Cardiac fibroblast (primary cell): ENCODE measurements at places on chromosomes 7 and 10.
A peak's percentile ranks its signal among the peaks of the same experiment; 100 is the strongest.

- no peak for DNase-seq
Observed at GRCh38 chr7:142528608-142529408, 220.5 kb upstream of the PRSS1 start.

- DNase-seq, result no peak
Observed at GRCh38 chr7:151741585-151741984, 135.3 kb downstream of the PRKAG2 start.

- DNase-seq, result peak; percentile 35
Observed at GRCh38 chr7:24764972-24765744, 7.9 kb upstream of the GSDME start.

DNA sequence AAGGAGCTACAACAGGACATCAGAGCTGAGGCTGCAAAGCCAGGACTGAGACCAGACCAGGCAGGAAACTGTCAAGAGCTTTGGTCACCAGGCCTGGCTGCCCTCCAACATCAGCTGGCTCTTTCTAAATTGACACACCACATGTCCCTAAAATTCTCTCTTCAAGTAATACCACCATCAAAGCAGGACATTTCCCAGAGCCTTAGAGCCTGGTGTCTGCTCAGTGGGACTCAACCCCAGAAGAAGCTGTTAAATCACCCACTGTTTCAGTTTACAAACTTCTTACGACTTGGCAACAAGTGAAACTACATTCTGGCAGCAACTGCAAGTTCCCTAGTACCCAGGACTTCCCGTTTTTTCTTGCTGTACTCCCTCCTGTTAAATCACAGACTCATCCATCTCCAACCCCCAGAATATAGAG, 3.8 kb upstream of the IL6 start:
- DNase-seq, result peak; percentile 67

DNA sequence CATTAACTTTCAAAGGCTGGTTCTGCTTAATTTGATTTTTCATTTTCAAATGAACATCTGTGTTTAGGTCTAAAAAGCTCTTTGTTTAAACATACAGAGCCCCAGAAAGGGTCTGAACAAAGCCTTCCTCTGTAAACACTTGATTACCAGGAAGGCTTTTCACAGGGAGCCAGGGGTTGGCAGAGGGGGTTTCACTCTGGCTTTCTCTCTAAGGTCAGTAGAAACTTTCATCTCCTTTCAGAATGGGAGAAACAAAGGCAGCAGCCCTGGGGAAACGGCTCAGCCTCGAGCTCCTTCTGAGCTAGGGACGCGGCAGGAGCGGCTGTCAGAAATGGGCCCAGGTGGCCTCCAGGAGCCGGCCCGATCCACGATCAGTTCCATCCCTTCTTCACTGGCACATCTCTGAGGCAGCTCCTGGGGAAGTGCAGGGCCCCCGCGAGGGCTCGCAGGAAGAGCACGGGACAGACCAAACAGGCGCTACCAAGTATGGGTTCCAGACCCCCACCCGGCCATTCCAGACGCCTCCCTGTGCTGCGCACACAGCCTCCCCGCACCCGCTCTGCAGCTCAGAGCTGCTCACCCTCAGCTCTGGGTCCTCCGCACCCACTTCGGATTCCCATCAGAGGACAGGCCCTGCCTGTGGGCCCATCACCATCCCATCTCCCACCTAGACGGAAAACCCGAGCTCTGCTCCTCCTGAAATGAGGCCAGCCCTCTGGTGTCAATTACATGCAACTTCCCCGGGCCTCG, 124.1 kb downstream of the MAD1L1 start:
- no peak for DNase-seq

DNA sequence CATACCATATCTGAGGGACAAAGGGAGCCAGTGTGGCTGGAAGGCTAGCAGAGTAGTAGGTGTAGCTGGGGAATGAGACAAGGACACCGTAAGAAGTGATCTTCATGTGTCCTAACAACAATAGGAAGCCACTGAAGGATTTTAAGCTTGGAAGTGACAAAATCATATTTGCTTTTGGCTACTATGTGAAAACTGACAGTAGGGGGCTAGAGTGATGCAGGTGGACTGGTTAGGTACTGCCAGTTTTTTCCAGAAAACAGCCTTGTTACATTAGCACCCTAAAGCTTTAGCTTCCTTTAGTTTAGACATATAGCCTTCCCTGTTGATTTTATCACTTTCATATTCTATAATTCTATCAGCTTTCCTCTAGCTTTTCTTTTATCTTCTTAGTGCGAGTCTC, 637.1 kb downstream of the ANKRD7 start:
- no peak for DNase-seq
